ENCODE measurements at places on chromosomes 16 and 17. TPM values are rescaled to one million over a fixed set of nuclear protein-coding genes. Genes with fewer than 3 reads are reported as not detected.

Gene RNF167
- total RNA-seq, result 86.0 TPM

Gene COG1
- total RNA-seq, result 10.8 TPM

Gene STX8
- total RNA-seq, result 95.8 TPM

Gene KRT28
- total RNA-seq, result not detected

Gene GPR139
- total RNA-seq, result not detected

Gene TRPV3
- 0.61 TPM for total RNA-seq

Gene C16orf96
- not detected for total RNA-seq

Gene TNP2
- total RNA-seq, result not detected

Gene SMIM5
- not detected for total RNA-seq

Gene SCGB1C2
- not detected for total RNA-seq

Gene TK1
- total RNA-seq, result 76.8 TPM

Gene ABR
- 128 TPM for total RNA-seq

Gene CORO1A
- total RNA-seq, result 41.8 TPM

Gene SLC6A4
- not detected for total RNA-seq

Gene CRYBA1
- total RNA-seq, result not detected

Gene PHLPP2
- total RNA-seq, result 9.0 TPM

Gene TNK1
- not detected for total RNA-seq

Gene PRR35
- 0.41 TPM for total RNA-seq
